ENCODE measurements at places on chromosomes 3 and 15. TPM values are rescaled to one million over a fixed set of nuclear protein-coding genes. Genes with fewer than 3 reads are reported as not detected.

GRCh38 chr3:107416138-107416537, 38.9 kb downstream of the CCDC54 start:
- H3K4me1 ChIP-seq = no peaks in the 10 kb centered on the region
- H3K27ac ChIP-seq = no peak overlapping the region
- H3K4me3 ChIP-seq = no peak overlapping the region
- no peaks in the 10 kb centered on the region for H3K36me3 ChIP-seq
- H3K27me3 ChIP-seq = no peaks in the 10 kb centered on the region

GRCh38 chr15:67946701-67947100, 106.9 kb upstream of the RNU6-1 start:
- H3K4me3 ChIP-seq = no peak overlapping the region
- no peaks in the 10 kb centered on the region for H3K36me3 ChIP-seq
- peaks cover 31% of the 10 kb centered on the region for H3K4me1 ChIP-seq
- DNase-seq = no peak

GRCh38 chr15:80790236-80790635, 11.1 kb downstream of the CEMIP start:
- no peaks in the 10 kb centered on the region for H3K36me3 ChIP-seq
- no peaks in the 10 kb centered on the region for H3K27me3 ChIP-seq
- no peak overlapping the region for H3K4me3 ChIP-seq
- no peak overlapping the region for H3K27ac ChIP-seq
- no peaks in the 10 kb centered on the region for H3K4me1 ChIP-seq
- DNase-seq = no peak

- peak; percentile 65 for DNase-seq
- no peaks in the 10 kb centered on the region for H3K36me3 ChIP-seq
- H3K4me3 ChIP-seq = no peak overlapping the region
These were observed 35.4 kb downstream of the PSTPIP1 start for GRCh38 chr15:77030048-77030927.

- DNase-seq = no peak
- no peaks in the 10 kb centered on the region for H3K27me3 ChIP-seq
- H3K4me3 ChIP-seq = no peak overlapping the region
These were observed 112.2 kb downstream of the OXNAD1 start for GRCh38 chr3:16377196-16377595.

GRCh38 chr3:70889162-70890019, 577.0 kb upstream of the MDFIC2 start:
- H3K36me3 ChIP-seq = no peaks in the 10 kb centered on the region
- DNase-seq = no peak
- H3K4me1 ChIP-seq = no peaks in the 10 kb centered on the region
- H3K4me3 ChIP-seq = no peak overlapping the region

- H3K27me3 ChIP-seq = no peaks in the 10 kb centered on the region
- no peak for DNase-seq
- no peak overlapping the region for H3K4me3 ChIP-seq
- H3K36me3 ChIP-seq = no peaks in the 10 kb centered on the region
These were observed 86.8 kb downstream of the NAALADL2 start for GRCh38 chr3:174945951-174946350.

TTLL13 gene
- total RNA-seq = not detected

- H3K27me3 ChIP-seq = no peaks in the 10 kb centered on the region
- no peaks in the 10 kb centered on the region for H3K36me3 ChIP-seq
- peak; percentile 57 for DNase-seq
These were observed 8.5 kb downstream of the TRAT1 start for GRCh38 chr3:108830991-108831614.

IL5RA gene
- total RNA-seq = not detected

HRG gene
- not detected for total RNA-seq

RPL39L gene
- total RNA-seq = 52.3 TPM

BMF gene
- 8.0 TPM for total RNA-seq

- H3K36me3 ChIP-seq = no peaks in the 10 kb centered on the region
- no peaks in the 10 kb centered on the region for H3K4me1 ChIP-seq
- H3K4me3 ChIP-seq = no peak overlapping the region
- H3K27me3 ChIP-seq = no peaks in the 10 kb centered on the region
These were observed 267.7 kb upstream of the LMCD1 start for GRCh38 chr3:8233938-8234337.

TMC3 gene
- total RNA-seq = 0.13 TPM

- no peak for DNase-seq
- H3K27me3 ChIP-seq = no peaks in the 10 kb centered on the region
- H3K4me1 ChIP-seq = no peaks in the 10 kb centered on the region
These were observed 78.8 kb upstream of the PCSK6 start for GRCh38 chr15:101568309-101568708.

GRCh38 chr3:66719796-66720356, 219.1 kb upstream of the LRIG1 start:
- H3K36me3 ChIP-seq = no peaks in the 10 kb centered on the region
- H3K27me3 ChIP-seq = no peaks in the 10 kb centered on the region
- H3K4me3 ChIP-seq = no peak overlapping the region
- peaks cover 11% of the 10 kb centered on the region for H3K4me1 ChIP-seq
- no peak overlapping the region for H3K27ac ChIP-seq

DNA sequence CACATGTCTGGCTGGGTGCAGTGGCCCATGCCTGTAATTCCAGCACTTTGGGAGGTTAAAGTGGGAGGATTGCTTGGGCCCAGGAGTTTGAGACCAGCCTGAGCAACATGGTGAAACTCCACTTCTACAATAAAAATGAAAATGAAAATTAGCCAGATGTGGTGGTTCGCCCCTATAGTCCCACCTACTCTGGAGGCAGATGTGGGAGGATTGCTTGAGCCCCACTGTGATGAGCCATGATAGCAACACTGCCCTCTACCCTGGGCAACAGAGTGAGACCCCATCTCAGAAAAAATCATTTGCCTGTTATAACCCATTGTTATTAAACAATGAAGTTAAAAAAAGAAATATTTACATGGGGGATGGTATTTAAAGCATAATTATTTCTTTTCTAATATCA, 240.1 kb upstream of the ZPLD1 start:
- no peak overlapping the region for H3K27ac ChIP-seq
- no peaks in the 10 kb centered on the region for H3K27me3 ChIP-seq
- H3K4me1 ChIP-seq = no peaks in the 10 kb centered on the region
- DNase-seq = no peak
- H3K36me3 ChIP-seq = no peaks in the 10 kb centered on the region

DNA sequence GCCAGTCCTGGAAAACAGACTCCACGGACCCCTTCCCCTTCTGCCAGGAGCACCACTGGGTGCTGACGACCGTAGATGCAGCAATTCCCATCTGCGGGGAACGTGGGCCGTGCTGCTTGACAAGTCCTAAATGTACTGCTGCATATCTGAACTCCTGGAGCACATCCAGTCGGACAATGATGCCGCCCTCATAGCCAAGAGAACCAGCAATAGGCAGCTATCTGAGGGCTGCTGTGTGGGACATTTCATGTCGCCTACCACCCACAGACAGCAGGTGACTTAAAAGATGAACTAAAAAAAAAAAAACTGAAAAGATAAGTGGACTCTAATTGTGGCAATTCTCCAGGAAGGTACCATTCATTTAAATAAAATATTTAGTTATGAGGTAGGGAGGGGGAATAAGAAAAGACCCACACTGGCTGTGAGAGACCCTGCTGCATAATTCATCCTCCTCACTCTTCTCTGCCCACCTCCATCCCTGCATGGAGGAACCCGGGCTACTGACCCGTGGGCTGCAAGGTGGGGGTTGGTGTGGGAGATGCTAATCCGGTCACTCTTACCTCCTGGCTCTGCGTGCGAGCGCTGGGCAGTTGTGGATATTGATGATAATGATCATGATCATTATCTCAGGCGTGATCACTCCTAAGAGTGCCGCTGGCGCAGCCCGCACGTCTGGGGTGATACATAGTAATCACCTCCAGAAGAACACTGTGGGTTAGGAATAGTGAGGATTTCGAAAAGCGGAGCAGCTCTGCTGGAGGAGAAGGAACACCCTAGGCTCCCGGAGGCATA, 28.3 kb downstream of the ALS2CL start:
- no peak overlapping the region for H3K4me3 ChIP-seq
- DNase-seq = no peak
- no peaks in the 10 kb centered on the region for H3K27me3 ChIP-seq

DNA sequence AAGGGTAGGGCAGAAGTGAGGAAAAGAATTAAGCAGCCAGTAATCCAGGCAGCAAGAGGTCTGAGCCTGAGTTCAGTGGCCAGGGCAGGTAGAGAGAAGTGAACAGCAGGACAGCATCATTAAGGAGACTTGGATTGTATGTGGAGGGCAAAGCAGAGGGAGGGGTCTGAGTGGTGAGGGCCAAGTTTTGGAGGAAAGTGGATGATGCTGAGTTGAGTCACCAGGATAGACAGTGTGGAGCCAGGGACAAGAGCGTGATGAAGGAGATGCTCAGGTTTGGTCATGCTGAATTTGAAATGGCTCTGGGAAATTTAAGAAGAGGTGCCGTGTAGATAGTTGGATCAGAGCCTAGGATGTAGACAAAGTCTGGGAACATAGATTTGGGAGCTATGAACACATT, 93.1 kb downstream of the ARHGEF26 start:
- no peak for DNase-seq
- H3K27ac ChIP-seq = no peak overlapping the region
- peaks cover 4% of the 10 kb centered on the region for H3K4me1 ChIP-seq
- no peaks in the 10 kb centered on the region for H3K36me3 ChIP-seq

GRCh38 chr3:193831495-193832455, 238.8 kb downstream of the OPA1 start:
- no peaks in the 10 kb centered on the region for H3K27me3 ChIP-seq
- no peak for DNase-seq
- no peak overlapping the region for H3K4me3 ChIP-seq
- peaks cover 12% of the 10 kb centered on the region for H3K4me1 ChIP-seq

GRCh38 chr3:31461426-31461825, 71.3 kb upstream of the STT3B start:
- DNase-seq = no peak
- no peaks in the 10 kb centered on the region for H3K27me3 ChIP-seq
- H3K27ac ChIP-seq = no peak overlapping the region
- no peak overlapping the region for H3K4me3 ChIP-seq

SST gene
- not detected for total RNA-seq

DNA sequence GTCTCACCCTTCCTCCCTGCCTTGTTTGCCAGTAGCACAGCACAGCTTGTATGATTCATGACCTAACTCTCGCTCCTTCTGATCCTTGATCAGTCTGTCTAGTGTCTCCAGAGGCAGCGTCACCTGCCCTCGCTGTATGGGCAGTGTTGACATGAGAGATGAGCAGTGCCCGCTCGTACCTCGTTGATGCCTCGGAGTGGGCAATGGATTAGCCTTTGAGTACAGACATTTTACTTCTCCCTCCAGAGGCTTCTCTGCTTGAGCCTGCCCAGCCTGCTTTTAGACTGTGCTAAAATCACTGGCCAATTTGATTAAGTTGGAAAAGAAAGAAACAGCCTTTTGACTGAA, 569.0 kb downstream of the NTRK3 start:
- H3K4me1 ChIP-seq = no peaks in the 10 kb centered on the region
- H3K27ac ChIP-seq = no peak overlapping the region
- no peak overlapping the region for H3K4me3 ChIP-seq
- DNase-seq = no peak
- H3K27me3 ChIP-seq = no peaks in the 10 kb centered on the region

GRCh38 chr3:190512666-190513065, 1.2 kb upstream of the IL1RAP start:
- peaks cover 67% of the 10 kb centered on the region for H3K27me3 ChIP-seq
- H3K4me1 ChIP-seq = no peaks in the 10 kb centered on the region
- no peak for DNase-seq
- no peak overlapping the region for H3K4me3 ChIP-seq
- no peaks in the 10 kb centered on the region for H3K36me3 ChIP-seq

DNA sequence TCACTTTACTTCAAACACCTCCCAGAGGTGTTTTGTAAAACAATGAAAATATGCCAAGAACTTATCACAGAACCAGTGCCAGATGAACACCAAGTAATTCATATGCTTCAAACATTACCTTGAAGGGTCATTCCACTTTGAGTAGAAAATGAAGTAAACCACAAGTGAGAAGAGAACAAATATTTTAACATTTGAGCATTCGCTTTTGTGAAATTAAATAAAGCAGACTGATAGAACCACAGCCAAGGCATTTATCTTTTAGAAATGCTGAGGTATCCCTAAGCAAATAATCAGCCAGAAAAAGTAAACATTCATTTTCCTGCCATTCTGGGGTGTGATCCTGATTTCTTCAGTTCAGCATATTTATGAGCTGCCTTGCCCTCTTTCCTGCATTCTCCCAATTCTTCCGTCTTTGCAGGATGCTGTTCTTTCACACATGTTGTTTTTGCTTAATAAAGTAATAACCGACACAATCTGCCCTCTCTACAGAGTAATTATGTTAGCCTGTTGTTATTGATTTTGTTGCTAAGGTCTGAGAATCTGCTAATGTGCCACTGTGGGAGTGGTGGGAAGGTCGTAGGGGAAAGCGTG, 235.6 kb upstream of the TGFBR2 start:
- H3K4me3 ChIP-seq = no peak overlapping the region
- H3K27ac ChIP-seq = no peak overlapping the region

DNA sequence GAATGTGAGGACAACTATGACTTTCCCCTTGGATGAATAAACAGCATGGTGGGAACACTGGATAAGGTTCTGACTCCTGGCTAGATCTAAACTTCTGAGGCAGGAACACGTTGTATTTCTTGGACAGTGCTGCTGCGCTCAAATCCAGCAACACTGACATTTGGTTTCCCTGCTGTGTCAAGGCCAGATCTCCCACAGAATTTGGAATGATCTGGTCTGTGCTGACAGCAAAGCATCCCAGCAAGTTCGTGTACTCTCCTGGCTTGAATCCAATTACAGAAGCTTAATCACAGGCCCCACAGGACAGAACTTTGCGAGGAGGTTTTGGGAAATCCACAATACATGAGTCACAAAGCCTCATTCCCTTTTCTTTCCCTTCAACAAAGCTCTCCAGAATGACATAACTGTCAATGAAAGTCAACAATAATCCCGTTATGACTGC, 92.5 kb downstream of the ADAMTS9 start:
- no peak overlapping the region for H3K4me3 ChIP-seq
- H3K27ac ChIP-seq = no peak overlapping the region
- peaks cover 24% of the 10 kb centered on the region for H3K4me1 ChIP-seq

LRRN1 gene
- total RNA-seq = 57.9 TPM

DNA sequence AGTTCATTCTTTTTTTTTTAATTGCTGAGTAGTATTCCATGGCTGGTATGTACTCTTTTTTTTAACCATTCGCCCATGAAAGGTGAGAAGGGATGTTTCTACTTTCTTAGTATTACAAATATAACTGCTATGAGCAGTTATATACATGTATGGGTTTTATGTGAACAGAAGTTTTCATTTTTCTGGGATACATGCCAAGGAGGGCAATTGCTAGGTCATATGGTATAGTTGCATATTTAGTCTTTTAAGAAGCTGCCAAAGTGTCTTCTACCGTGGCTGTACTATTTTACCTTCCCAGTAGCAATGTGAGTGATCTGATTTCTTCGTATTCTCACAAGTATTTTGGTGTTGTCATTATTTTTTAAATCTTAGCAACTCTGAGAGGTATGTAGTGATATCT, 11.2 kb upstream of the KLHL40 start:
- H3K36me3 ChIP-seq = no peaks in the 10 kb centered on the region
- no peak for DNase-seq
- H3K4me1 ChIP-seq = no peaks in the 10 kb centered on the region
- no peak overlapping the region for H3K4me3 ChIP-seq
- no peaks in the 10 kb centered on the region for H3K27me3 ChIP-seq

GRCh38 chr3:147359177-147360050, 46.9 kb downstream of the ZIC4 start:
- H3K27me3 ChIP-seq = peaks cover 95% of the 10 kb centered on the region
- H3K4me3 ChIP-seq = peak overlapping the region; percentile 32
- H3K36me3 ChIP-seq = no peaks in the 10 kb centered on the region
- peaks cover 51% of the 10 kb centered on the region for H3K4me1 ChIP-seq
- peak; percentile 79 for DNase-seq

XCR1 gene
- total RNA-seq = not detected
